Activated CD4-positive, CD25-positive, alpha-beta regulatory T cell (primary cell): ENCODE measurements at places on chromosomes 3 and 15.

- DNase-seq, result no peak
Measured at GRCh38 chr15:66740802-66741201, 38.8 kb downstream of the SMAD6 start.

GRCh38 chr3:174862101-174862500 lies 3.0 kb downstream of the NAALADL2 start:
- no peak for DNase-seq

DNA sequence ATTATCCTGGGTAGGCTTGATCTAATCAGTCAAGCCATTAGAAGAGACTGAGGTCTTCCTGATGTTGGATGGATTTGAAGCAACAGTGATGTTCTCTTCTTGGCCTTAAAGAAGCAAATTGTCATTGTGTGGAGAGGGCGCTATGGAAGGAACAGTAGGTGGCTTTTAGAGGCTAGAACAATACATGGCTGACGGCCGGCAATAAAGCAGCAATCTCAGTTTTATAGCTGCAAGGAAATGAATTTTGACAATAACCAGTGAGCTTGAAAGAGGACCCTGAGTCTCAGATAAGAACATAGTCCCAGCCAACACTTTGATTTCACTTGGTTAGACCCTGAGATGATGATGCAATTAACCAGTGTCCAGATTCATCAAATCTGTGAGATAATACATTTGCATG lies 302.1 kb downstream of the NSUN3 start:
- DNase-seq, result no peak

GRCh38 chr15:65757256-65757655 lies 34.8 kb downstream of the DENND4A start:
- no peak for DNase-seq

DNA sequence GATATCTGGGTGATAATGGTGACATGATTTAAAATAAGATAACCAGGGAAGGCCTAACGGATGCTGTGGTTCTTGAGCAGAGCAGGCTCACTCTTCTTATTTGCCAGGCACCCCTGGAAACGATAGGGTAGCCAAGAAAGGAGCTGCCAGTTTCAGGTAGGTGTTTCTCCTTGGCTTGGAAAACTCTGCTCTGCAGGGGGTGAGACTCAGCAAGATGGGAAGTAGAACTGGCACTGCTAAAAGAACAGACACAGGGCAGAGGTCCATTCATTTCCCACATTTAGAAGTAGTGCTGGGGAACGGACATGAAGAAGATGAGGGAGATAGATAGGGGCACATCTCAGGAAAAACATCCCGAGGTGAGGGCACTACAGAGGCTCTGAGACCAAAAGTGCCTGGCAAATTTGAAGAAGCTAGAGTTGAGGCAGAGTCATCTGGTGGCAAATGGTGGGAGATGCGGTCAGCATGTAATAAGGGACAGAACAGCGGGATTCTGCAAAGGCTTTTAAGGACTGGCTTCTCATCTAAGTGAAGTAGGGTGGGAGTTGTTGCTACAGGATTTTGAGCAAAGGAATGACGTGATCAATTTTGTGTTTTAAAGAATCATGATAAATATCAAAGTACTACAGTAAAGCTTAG lies 323.4 kb upstream of the PLSCR5 start:
- no peak for DNase-seq

- no peak for DNase-seq
Measured at GRCh38 chr3:106457281-106458180, 588.7 kb upstream of the CBLB start.

DNA sequence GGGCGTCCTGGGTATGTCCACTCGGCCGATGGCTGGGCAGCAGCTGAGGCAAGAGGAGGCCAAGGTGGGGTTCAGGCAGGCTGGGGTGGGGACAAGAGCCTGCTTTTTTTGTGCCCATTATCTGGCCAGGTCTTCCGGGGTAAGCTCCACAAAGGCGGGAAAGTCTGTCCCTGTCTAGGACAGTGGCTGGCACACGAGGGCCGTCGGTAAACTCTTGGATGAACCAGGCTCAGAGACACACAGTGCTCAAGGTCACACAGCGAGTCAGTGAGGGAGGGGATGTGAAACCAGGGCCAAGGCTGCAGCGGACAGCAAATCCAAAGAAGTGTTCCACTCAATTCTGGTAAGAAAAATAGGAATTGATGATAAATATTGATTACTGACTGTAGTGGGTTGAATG lies 2.9 kb downstream of the DNAJB8 start:
- no peak for DNase-seq

DNA sequence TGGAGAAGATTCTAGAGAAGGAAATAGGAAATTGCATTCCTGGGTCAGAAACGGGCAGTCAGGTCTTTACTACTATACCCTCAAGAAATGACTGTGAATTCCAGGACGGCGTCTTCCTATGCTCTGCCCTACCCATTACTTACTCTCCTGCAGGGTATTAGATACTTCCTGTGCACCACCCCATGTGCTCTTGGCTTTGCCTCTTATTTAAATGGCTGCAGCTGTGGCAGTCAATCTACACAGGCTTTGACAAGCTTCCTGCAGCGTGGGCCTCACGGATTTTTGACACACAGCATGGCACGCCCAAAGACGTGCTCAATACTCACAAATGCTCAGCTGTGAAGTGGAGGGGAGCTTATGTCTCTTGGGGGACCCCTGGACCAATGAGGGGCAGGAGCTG lies 206.1 kb downstream of the SV2B start:
- no peak for DNase-seq

DNA sequence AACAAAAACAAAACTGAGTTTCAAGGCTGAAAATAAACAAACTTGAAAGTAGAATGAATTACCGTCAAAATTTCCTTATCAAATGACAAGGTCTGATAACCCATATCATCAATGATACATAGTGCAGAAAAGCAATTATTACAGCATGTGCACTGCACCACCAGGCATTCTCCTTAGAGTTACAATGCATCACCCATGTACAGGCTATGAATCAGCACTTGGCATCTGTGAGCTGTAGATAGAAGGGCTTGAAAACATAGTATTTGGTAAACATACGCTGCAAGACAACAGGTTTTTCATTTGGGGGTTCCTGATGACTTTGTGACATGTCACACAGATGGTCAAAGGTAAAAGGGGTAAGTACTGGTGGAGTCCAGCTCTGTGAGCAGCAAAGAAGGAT lies 265.1 kb downstream of the CTNNB1 start:
- no peak for DNase-seq

- no peak for DNase-seq
Measured at GRCh38 chr3:158333736-158334135, 223.8 kb downstream of the RSRC1 start.

GRCh38 chr3:140203510-140203909 lies 268.5 kb downstream of the CLSTN2 start:
- no peak for DNase-seq

DNA sequence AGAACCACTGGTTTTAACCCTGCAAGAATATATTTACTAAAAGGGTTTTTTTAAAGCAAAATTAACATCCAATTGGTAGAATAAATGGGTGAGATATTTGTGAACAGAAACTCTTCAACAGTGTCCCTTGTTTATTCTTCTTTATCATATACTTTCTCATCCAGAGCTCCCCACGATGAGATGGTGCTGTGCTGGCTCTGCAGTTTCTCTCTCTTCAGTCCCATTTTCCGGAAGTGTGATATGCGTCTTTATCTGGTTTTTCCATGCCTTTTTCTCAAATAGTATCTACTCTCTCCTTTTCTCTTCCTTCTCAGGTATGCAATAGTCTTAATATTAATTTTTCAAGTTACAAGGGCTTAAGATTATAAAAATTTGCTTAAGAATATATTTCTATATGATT lies 1.5 kb downstream of the EAF2 start:
- no peak for DNase-seq

DNA sequence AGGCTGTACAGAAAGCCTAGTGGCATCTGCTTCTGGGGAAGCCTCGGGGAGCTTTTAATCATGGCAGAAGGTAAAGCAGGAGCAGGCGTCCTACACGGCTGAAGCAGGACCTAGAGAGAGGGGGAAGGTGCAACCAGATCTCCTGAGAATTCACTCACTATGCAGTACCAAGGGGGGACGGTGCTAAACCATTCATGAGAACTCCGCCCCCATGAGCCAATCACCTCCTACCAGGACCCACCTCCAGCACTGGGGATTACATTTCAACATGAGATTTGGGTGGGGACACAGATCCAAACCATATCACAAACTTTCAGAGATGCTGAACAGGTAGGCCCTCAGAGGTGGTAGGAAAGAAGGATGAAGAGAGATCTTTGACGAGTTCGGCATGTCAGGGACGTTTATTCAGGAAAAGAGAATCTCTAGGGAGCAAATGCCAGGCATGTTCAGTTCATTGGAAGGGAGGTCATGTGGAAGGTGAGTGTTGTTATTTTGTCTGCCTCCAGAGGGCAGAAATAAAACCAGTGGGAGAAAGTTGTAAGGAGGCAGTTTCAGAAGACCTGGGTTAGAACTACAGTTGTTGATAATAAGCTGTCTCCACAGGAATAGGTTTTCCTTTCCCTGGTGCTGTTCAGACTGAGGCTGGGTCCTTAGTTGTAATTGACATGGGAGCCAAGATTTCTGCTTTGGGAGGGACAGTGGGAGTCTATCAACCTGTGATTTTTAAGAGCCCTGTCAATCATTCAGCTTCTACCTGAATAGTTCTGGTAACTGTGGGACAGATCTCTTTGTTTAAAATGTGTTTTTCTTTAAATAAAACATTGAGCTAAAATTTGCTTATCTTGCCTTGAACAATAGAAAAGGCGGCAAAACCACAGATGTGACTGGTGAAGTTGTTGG lies 4.3 kb upstream of the FNDC3B start:
- no peak for DNase-seq

- DNase-seq, result no peak
Measured at GRCh38 chr15:91679447-91679846, 174.1 kb upstream of the SLCO3A1 start.

GRCh38 chr15:68525815-68526214 lies 53.0 kb upstream of the CORO2B start:
- DNase-seq, result no peak

GRCh38 chr3:112688819-112689218 lies 47.9 kb upstream of the CCDC80 start:
- DNase-seq, result no peak

DNA sequence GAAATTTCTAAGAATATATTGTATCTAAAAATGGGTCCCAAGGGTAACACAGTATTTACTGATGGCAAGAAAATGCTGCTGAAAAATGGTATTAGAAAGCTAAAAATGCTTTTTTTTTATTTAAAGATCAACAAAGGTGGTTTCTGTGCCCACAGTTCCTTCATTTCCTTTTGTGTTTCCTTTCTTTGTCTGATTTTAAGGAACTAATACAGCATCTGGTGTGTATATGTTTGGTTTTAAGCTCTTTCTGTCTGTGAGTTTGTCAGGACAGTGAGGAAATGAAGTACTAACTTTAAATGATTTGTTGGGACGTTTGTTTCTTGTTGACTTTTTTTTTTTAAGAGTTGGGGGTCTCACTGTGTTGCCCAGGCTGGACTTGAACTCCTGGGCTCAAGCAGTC lies 38.2 kb downstream of the RASA2 start:
- DNase-seq, result no peak
